Right renal cortex interstitium (tissue), 3 donors: ENCODE measurements at places on chromosomes 7 and 10. TPM values are rescaled to one million over a fixed set of nuclear protein-coding genes. Genes with fewer than 3 reads are reported as not detected.

The CPVL gene
- 70.7 TPM for polyA plus RNA-seq

The EN2 gene
- 0.04 TPM for polyA plus RNA-seq

The NPTX2 gene
- 3.0 TPM for polyA plus RNA-seq

The HOXA10 gene
- polyA plus RNA-seq = 140 TPM

The RELN gene
- 11.2 TPM for polyA plus RNA-seq

The LIPK gene
- not detected for polyA plus RNA-seq

The CALHM3 gene
- not detected for polyA plus RNA-seq

The LRRC18 gene
- 0.22 TPM for polyA plus RNA-seq

The SDK1 gene
- polyA plus RNA-seq = 5.8 TPM

The OPALIN gene
- not detected for polyA plus RNA-seq

The SCART1 gene
- 0.98 TPM for polyA plus RNA-seq

The KNDC1 gene
- polyA plus RNA-seq = 5.5 TPM

The TDRD1 gene
- not detected for polyA plus RNA-seq

The SDHAF3 gene
- polyA plus RNA-seq = 46.0 TPM

The ANKMY2 gene
- polyA plus RNA-seq = 33.3 TPM

The TMEM130 gene
- polyA plus RNA-seq = 4.0 TPM

The AKR1D1 gene
- 0.13 TPM for polyA plus RNA-seq

The SAP25 gene
- polyA plus RNA-seq = 0.82 TPM

The SPDYE2 gene
- 1.9 TPM for polyA plus RNA-seq

The C10orf71 gene
- 0.19 TPM for polyA plus RNA-seq

The IFIT3 gene
- polyA plus RNA-seq = 18.1 TPM

The PPP1R3C gene
- polyA plus RNA-seq = 32.2 TPM

The PRKCQ gene
- 17.6 TPM for polyA plus RNA-seq

The SPDYE8 gene
- 0.33 TPM for polyA plus RNA-seq

The HMX3 gene
- not detected for polyA plus RNA-seq

The RBM48 gene
- 20.1 TPM for polyA plus RNA-seq

The LRMDA gene
- 20.9 TPM for polyA plus RNA-seq

The EEPD1 gene
- polyA plus RNA-seq = 6.0 TPM

The BAZ1B gene
- 80.5 TPM for polyA plus RNA-seq

The MRLN gene
- 0.94 TPM for polyA plus RNA-seq

The TMED4 gene
- polyA plus RNA-seq = 134 TPM

The NEUROD6 gene
- polyA plus RNA-seq = 0.06 TPM

The MSMB gene
- not detected for polyA plus RNA-seq

The CYP2W1 gene
- polyA plus RNA-seq = 2.6 TPM

The TFR2 gene
- polyA plus RNA-seq = 0.79 TPM

The PAPSS2 gene
- 44.8 TPM for polyA plus RNA-seq

The C10orf53 gene
- polyA plus RNA-seq = not detected

The CALD1 gene
- polyA plus RNA-seq = 244 TPM

The COBL gene
- polyA plus RNA-seq = 21.4 TPM

The CYP2C19 gene
- not detected for polyA plus RNA-seq

The SUFU gene
- polyA plus RNA-seq = 27.6 TPM

The CARD11 gene
- 1.1 TPM for polyA plus RNA-seq

The CYP3A4 gene
- polyA plus RNA-seq = 0.22 TPM

The UCMA gene
- not detected for polyA plus RNA-seq

The PRF1 gene
- polyA plus RNA-seq = 0.82 TPM

The ABCC2 gene
- polyA plus RNA-seq = 11.1 TPM

The NPFFR1 gene
- 0.13 TPM for polyA plus RNA-seq

The UNCX gene
- polyA plus RNA-seq = 6.5 TPM

The CBLL1 gene
- polyA plus RNA-seq = 31.8 TPM

The PRSS2 gene
- polyA plus RNA-seq = not detected

The FXYD4 gene
- not detected for polyA plus RNA-seq

The SUV39H2 gene
- polyA plus RNA-seq = 22.9 TPM

The PON1 gene
- 0.55 TPM for polyA plus RNA-seq

The CREM gene
- polyA plus RNA-seq = 49.2 TPM
